COR-L47 (cell line): ENCODE measurements at places on chromosomes 6 and 20.

GRCh38 chr6:32854376-32855178 is 585 bp downstream of the PSMB9 start:
- no peak for DNase-seq

GRCh38 chr20:4022386-4023286 is 7.3 kb upstream of the RNF24 start:
- DNase-seq = no peak

DNA sequence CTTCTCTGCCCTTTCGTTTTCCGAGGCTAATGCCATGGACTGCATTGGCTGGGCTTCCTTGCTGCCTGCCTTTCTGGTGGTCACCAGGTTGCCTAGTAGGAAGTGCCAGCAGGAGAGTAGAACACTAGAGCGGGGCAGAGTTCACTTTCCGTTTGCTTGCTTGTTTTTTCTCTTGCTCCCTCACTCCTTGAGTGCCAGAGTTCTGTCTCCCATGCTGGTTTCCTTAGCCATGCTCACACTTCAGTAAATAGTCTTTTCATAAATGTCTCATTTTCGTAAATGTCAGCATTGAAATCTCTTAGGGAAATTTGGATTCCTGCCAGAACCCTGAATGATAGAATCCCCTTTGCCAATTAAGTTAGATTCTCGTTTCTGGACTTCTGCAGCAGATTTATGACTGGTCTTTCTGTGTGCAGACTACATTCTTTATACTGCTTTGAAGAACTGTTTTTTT is 63.9 kb downstream of the FAM83B start:
- DNase-seq = peak; percentile 79

- no peak for DNase-seq
Measured at GRCh38 chr6:146851837-146852236, 253.1 kb downstream of the ADGB start.

DNA sequence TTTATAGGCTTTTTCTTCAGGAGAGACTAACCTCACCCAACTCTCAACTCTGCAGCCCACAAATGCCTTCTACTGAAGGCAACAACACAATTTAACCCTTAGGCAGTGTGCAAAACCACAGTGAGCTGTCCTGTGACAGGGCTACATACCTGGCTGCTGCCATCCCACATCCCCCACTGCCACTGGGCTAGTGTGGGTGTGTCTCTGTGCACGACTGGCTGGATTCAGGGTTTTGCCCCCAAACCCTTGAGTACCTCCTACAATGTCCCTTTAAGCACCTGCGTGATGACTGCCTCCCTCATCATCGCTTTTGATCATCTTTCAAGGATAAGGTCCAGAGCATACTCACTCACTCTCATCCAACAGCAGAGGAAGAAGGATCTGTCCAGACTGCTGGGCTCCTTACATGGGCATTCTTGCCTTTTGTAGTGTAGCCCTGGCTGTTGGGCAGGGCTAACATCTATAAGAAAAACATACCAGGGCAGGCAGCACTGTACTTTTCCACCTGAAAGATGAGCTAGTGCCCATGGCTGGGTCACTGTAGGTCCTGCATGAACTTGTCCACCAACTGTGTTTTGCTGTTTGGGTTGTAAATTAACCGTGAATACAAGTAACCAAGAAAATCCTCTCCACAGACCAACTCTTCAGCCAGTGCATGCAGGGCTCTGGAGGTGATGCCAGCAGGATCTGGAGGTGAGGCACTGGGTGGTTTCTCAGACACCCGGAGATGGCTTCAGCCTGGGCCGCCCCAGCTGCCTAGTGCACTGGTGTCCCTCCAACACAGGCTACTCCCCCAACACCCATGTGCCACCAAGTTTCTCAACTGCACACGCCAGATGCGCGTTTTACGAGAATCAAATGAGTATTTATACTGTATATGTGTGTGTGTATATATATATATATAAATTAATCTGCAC is 45.2 kb downstream of the PLCG1 start:
- DNase-seq = no peak
